ENCODE measurements at places on chromosomes 1 and 21. TPM values are rescaled to one million over a fixed set of nuclear protein-coding genes. Genes with fewer than 3 reads are reported as not detected.
A peak's percentile ranks its signal among the peaks of the same experiment; 100 is the strongest.

Gene PTCH2
- 0.62 TPM for total RNA-seq

Gene OR2L2
- 0.07 TPM for total RNA-seq

Gene KCNC4
- 15.0 TPM for total RNA-seq

Gene CAMK2N1
- 0.87 TPM for total RNA-seq

Gene C2CD2
- 7.5 TPM for total RNA-seq

Gene FGR
- total RNA-seq, result 0.27 TPM

Gene L1TD1
- not detected for total RNA-seq

Gene GJC2
- total RNA-seq, result 0.57 TPM

Gene ABCG1
- 24.6 TPM for total RNA-seq

Gene OR2AK2
- not detected for total RNA-seq

Gene GJA9
- not detected for total RNA-seq

Gene UBE2U
- not detected for total RNA-seq

Gene RGSL1
- total RNA-seq, result not detected

- no peak for DNase-seq
Observed at GRCh38 chr1:61925591-61926298, 183.5 kb downstream of the PATJ start.

GRCh38 chr1:36759355-36759754 is 275.0 kb downstream of the GRIK3 start:
- DNase-seq, result no peak

GRCh38 chr1:194013561-194013960 is 827.1 kb upstream of the B3GALT2 start:
- no peak for DNase-seq

- DNase-seq, result no peak
Observed at GRCh38 chr1:11196945-11197344, 7.8 kb downstream of the ANGPTL7 start.

GRCh38 chr1:28895896-28896608 is 18.3 kb upstream of the EPB41 start:
- DNase-seq, result no peak

- no peak for DNase-seq
Observed at GRCh38 chr1:236947794-236948193, 56.4 kb downstream of the MT1HL1 start.

GRCh38 chr1:230144010-230144614 is 77.1 kb downstream of the GALNT2 start:
- no peak for DNase-seq

DNA sequence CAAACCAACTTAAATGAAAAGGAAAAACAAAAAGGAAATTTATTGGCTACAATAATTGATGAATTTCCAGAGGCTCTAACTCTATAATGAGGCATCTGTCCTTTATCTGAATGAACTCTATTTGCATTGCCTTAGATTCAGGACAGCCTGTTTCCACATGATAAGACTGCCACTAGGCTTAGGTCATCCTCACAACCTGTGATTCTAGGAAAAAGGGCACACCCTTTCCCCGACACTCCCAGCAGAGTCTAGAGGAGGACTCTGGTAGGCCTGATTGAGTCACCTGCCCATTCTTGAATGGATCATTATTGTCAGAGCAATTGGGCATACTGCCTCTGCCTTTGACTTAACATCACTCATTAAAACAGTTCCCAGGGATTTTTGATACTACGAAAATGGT is 262.8 kb downstream of the TPR start:
- no peak for DNase-seq

GRCh38 chr1:114201486-114201885 is 47.8 kb upstream of the SYT6 start:
- no peak for DNase-seq

DNA sequence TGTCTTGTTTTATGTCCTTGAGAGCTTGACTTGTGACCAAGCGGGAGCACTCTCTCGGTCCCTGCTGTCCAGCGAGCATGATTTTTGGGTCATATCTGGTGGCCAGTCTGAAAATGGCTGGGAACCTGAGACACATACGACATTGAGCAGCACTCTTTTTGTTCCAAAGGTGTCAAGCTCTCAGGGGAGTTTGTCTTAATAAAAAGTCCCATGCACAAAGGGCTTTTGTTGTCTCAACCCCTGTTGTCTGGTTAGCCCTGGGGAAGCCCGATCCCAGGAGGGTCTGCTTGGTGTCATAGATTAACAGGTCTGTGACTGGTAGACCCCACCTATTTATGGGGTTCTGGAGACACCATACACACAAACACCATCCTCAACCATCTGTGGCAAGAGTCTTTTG is 57.8 kb upstream of the KLHDC7A start:
- no peak for DNase-seq

GRCh38 chr1:85240174-85240601 is 19.3 kb downstream of the C1orf52 start:
- DNase-seq, result peak; percentile 34

- DNase-seq, result no peak
Observed at GRCh38 chr1:89332461-89332860, 31.4 kb upstream of the GBP6 start.

GRCh38 chr1:214516434-214517326 is 34.7 kb downstream of the PTPN14 start:
- DNase-seq, result no peak

DNA sequence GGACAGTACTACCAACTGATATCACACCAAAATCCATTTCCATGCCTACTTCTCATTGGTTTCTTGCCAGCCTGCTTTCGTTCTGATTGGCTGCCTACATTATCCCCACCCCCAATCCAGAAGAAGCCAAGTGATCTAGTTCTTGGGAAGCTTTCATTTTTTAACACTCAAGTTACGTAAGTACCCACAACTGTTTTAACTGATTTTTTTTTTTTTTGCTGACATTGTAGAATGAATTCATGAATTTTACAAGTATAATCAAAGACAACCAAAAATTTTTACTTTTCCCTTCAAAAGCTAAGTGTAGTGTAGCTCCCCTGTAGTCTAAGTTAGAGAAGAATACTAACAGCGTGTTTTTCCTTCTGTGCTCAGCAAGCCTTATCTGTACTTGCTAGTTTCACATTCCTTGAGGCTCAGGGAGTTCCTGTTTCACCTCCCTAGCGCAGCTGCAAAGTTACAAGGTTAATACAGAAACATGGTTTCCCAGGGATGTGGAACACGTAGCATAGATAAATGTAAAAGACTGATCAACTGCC is at the start of gene SLC9C2:
Gene SLC9C2 (minus strand): TSS at position 17 of the 536 bp plus-strand sequence. CDS start 1,296 bp downstream, outside the sequence.
- DNase-seq, result no peak

DNA sequence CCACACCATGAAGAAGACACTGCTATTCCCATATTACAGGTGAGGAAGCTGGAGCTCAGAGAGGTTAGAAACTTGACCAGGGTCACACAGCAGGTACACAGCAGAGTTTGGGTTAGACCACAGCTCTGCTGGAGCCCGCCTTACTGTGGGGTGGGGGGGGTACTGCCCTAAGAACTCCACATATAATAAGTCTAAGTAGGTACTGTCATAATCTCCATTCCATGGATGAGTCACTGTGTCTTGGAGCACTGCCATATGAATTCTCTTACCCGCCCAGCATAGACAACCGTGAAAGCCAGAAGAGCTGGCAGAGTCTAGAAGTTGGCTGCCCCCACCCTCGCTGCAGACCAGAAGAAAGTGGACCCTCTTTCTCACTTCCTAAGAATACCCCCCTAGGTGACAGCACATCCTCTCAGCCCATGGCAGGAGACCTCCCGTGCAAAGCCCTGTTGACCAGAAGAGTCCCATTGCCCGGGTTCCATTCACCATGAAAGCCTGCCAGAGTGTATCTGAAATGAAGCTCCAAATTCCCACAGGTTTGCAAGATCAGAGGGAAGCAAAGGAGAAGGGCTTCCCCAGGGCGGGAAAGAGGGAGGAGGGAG is 5.2 kb upstream of the PLA2G2D start:
- peak; percentile 18 for DNase-seq

- no peak for DNase-seq
Observed at GRCh38 chr1:244302876-244303609, 148.7 kb downstream of the ADSS2 start.

DNA sequence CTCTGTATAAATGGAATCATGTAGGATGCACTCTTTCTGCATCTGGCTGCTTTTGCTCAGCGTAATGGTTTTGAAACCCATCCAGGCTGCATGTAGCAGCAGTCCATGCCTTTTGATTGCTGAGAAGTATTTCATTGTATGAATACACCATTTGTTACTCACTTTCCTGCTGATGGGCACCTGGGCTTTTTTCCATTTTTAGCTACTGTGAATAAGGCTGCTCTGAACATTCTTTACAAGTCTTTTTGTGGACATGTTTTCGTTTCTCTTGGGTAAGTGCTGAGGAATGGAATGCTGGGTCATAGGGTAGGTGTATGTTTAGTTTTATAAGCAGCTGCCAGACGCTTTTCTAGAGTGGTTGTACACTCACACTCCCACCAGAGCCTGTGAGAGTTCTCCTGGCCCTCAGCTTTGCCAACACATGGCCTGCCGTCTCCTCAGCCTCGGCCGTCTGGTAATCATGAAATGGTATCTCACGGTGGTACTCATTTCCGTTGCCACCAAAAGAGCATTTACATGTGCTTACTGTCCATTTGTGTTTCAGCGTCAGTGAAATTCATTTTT is 22.7 kb downstream of the SLX9 start:
- DNase-seq, result no peak

DNA sequence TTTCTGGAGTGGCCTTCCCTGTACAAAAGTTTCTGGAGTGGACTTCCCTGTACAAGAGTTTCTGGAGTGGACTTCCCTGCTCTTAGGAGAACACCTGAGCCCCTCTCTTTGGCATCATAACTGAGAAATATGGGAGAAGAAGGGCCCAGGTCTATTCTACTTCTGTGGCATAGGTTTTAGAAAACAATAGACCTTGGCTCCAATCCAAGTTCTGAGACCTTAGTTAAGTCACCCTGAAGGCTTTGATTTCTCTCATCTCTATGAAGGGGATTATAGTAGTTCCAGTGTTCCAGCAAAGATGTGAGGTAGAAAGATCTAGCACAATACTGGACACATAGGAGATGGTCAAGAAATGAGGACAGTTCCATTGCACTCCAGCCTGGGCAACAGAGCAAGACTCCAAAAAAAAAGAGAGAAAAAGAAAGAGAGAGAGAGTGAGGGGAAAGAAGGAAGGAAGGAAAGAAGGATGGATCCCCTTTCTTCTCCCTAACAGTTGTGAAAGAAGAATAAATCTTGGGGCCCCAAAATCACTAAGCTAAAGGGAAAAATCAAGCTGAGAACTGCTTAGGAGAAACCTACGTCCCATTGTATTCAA is 13.3 kb upstream of the EIF4G3 start:
- DNase-seq, result no peak

GRCh38 chr21:45630066-45630694 is 13.3 kb upstream of the PCBP3 start:
- no peak for DNase-seq

GRCh38 chr1:222613627-222614026 is 4.3 kb upstream of the MIA3 start:
- DNase-seq, result no peak

DNA sequence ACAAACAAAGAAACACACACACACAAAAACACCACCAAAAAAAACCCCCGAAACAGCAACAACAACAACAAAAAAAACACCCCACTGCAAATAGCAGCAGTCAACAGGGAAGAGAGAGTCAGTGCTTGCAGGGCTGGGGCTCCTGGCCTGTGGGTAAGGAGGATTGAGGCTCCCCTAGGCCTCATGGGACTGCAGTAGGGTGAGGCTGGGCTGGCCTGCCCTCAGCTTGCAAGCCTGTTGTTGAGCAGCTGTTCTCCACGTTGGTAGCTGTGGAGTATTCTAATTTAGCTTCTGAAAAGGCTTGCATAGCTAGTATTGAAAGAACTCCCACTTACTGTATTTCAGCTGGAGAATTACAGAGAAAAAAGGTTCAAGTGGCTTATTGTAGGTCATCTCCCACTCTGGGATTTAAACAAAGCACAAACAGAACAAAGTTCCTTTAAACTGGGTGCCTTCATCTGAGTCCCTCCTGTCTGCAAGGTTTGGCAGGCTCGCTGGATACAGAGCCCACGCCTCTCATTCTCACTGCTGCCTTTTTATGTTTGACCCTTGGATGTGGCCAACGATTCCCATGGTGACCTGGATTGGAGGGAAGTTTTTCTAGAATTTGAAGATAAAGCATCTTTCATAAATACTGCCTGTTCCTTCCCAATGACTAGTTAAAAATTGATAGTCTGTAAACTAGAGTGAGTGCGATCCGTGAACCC is 247.2 kb downstream of the KIF26B start:
- DNase-seq, result no peak

GRCh38 chr1:227317523-227318015 is 723 bp downstream of the CDC42BPA start:
- peak; percentile 13 for DNase-seq

GRCh38 chr1:85445906-85446305 is 19.1 kb downstream of the DDAH1 start:
- DNase-seq, result no peak

DNA sequence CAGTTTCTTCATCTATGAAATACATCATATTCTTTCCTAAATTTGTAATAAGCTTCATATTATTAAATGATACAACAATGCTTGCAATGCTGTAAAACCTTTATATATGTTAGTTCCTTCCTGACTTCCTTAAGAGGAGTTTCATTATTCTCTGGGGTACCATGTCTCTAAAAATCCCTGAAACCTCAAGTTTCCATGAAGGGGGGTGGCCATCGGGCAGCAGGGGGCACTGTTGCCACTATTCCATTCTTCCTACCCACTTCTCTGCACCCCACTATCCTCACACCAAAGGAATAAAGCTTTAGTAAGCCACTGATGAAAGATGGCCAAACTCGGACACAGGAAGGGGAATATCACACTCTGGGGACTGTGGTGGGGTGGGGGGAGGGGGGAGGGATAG is 9.0 kb upstream of the DMRTB1 start:
- DNase-seq, result no peak

DNA sequence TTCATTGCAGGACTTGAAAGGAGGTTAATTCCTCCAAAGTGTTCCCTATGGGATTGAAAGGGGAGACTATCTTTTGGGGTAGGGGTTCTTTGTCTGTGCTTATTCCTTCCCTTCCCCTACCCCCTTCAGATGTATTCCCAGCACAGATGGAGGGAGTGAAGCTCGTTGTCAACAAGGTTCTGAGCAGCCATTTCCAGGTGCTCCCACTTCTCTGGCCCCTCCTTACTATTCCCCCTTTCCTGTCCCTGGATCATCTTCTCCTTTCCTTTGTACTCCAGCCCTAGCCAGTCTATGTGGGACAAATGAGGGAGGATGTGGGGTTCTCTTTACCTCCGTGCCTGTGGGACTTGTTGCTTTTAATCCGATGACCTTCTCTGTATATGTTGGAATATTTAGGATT is 899 bp downstream of the TOMM40L start:
- no peak for DNase-seq

DNA sequence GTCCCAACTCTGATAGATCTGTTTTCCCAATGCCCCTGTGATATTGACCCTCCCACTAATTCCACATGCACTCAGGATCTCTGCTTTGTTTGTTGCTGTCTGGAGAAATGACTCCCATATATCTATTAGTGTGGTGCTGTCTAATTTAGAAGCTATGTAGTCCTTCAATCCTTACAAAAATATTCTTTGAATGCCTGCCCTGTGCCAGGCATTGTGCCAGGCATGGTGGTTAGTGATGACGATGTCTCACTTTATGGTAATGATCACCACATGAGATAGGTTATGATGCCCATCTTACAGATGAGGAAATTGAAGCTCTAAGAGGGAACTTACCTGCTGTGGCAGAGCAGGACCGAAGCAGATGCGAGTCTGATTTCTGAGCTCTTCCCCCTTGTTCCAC is 12.9 kb downstream of the MYOG start:
- DNase-seq, result no peak

GRCh38 chr1:146020058-146021049 is 1.2 kb downstream of the HJV start:
- no peak for DNase-seq

All from activated CD4-positive, alpha-beta memory T cell treated with anti-CD3 and anti-CD28 coated beads for 36 hours (primary cell).